ENCODE measurements at places on chromosomes 4 and X.

GRCh38 chr4:108224611-108225053 lies 55.9 kb upstream of the LEF1 start:
- DNase-seq, result no peak

- no peak for DNase-seq
These were observed at the start of gene TBC1D9 for GRCh38 chr4:140756319-140757231. Gene TBC1D9, minus strand, starts transcription at chr4:140756385. Its CDS starts 340 bp downstream, at chr4:140756045.

- DNase-seq, result no peak
These were observed 598.1 kb upstream of the MAGEB2 start for GRCh38 chrX:29617276-29617675.

DNA sequence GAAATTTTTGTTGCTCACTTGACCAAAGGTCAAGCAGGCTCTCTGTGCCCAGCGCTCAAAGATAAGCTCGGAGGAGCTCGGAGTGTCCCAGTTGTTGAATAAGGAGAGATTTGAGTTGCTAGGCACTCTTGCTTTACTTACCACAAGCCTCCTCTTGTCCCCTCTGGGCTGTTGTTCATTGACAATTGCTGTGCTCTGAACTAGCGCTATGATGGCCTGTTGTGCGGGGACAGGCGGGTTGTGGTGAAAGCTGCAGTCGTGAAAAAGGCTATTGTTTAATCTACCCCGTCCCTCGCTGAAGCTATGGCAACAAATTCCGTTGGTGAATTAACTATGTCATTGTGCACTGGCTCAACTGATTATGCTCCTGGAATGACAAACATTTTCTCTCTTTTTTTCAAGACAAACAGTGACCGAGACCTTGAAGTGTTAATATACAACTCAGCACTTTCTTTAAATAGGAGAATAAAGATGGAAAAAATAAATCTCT lies 21.0 kb upstream of the POLA1 start:
- DNase-seq, result no peak

- DNase-seq, result no peak
These were observed 3.3 kb upstream of the LRAT start for GRCh38 chr4:154740462-154740861.

DNA sequence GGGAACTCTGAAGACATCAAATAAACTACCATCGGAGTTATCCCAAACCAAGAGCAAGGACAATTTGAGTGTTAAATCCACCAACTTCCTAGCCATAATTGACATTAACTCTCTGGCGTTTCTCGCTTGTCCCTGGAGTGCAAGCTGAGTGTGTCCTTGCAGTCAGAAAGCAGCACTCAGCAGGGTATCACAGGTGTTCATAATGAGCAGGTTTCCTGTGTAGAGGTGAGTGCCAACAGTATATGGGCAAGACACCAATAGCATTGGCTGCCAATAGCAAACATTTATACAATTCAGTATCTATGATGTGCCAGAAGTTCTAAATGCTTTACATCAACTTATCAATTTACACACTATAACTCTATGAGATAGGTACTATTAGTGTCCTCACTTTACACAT lies 11.2 kb downstream of the BLTP1 start:
- DNase-seq, result no peak

DNA sequence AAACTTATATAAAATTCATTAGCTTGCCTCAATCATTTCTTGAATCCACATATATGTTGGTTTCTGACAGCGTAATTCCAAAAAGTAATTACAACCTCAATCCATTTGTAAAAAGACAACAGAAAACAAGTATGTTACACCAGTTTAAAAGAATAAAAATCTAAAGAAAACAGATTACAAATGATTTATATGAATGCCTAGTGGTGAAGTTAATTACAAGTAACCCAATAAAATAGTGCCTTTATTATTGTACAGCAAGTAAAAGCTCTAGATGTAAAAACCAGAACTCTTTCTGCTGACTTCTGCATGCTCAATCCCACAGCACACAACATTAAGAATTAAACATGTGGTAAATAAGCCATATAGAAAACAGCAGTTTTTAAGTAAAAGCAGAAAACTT lies 197.8 kb downstream of the MAB21L2 start:
- no peak for DNase-seq

- DNase-seq, result no peak
These were observed 516.4 kb upstream of the GRIA3 start for GRCh38 chrX:122667667-122668066.

GRCh38 chr4:152246659-152247058 lies 289.2 kb downstream of the FBXW7 start:
- DNase-seq, result no peak

DNA sequence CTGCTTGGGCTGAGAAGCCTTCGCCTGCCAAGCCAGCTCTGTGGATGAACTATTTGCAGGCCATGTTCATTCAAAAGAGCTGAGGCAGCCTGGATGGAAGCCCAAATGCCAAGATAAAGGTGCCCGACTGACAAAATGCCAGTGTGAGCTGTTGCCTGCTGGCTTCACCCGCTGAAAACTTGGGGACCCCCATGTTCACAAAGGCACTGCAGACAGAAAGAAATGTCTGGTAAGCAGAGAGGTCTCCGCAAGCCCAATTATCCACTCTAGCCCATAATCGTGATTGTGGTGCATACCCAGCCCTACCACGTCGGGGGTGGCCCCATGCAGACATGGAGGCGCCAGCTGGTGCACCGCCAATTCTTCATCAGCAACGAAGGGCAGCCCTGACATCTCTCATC lies 13.0 kb upstream of the SMIM20 start:
- DNase-seq, result no peak

GRCh38 chr4:4693258-4693657 lies 151.4 kb upstream of the STX18 start:
- DNase-seq, result no peak

DNA sequence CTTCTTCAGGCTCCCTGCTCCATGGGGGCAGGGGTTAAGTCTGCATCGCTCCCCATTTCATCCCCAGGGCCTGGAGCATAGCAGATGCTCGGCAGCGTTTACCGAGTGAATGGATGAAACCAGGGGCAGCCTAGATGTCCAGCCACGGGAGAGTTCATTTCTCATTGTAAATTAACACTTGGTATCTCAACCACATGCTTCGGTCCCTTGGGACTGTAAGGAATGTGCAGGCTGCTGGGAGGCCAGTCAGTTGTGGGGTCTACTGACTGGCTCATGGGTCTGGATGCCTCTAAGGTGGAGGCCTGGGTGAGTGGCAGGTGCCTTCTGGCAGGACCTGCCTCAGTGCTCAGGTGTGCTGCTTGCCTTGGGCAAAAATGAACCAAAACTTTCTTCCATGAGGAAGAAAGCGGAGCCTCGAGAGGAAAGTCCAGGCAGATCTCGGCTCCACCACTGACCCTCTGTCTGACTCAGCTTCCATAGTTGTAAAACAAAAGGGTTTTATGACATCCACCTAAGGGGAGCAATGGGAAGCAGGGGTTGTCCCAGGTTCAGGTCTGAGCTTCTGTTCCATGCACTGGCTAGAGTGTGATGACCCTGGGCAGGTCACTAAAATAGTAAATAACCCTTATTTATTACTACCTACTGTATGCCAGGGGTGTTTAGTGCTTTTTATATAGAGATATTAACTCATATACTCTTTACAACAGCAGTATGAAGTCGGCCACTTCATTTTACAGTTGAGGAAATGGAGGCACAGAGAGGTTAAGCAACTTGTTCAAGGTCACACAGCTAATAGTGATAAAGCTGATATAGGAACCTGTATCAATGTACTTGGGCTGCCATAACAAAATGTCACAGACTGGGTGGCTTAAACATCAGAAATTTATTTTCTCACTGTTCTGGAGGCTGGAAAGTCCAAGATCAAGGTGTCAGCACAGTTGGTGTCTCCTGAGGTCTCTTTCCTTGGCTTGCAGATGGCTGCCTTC lies 144.3 kb upstream of the STX18 start:
- no peak for DNase-seq

DNA sequence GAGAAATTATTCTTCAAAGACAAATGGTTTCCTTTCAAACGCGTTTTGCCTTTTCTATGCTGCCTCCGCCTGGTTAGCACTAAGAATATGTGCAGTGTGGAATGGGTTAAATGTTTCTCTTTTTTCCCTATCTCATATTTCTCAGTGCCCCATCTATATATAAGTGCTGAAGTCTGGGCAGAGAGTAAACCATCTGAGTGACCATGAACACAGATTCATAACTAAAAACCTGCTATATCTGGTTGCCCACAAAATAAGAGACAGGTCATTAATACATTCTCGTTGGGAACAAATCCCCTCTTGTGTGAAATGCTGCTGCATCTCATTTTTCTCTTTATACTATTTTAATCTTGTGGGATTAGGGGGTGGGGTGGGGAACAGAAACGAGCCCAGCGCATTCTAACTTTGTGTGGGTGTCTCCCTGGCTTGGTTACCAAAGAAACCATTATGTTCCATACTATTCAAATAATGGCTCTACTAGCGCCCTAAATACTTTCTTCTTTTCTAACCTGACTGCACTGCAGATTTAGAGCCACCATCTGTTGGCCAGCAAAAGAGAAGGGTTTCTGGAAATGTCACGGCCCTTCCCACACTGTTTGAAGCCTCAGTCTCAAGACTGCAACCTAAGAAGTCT lies 42.2 kb upstream of the PTCHD1 start:
- no peak for DNase-seq

DNA sequence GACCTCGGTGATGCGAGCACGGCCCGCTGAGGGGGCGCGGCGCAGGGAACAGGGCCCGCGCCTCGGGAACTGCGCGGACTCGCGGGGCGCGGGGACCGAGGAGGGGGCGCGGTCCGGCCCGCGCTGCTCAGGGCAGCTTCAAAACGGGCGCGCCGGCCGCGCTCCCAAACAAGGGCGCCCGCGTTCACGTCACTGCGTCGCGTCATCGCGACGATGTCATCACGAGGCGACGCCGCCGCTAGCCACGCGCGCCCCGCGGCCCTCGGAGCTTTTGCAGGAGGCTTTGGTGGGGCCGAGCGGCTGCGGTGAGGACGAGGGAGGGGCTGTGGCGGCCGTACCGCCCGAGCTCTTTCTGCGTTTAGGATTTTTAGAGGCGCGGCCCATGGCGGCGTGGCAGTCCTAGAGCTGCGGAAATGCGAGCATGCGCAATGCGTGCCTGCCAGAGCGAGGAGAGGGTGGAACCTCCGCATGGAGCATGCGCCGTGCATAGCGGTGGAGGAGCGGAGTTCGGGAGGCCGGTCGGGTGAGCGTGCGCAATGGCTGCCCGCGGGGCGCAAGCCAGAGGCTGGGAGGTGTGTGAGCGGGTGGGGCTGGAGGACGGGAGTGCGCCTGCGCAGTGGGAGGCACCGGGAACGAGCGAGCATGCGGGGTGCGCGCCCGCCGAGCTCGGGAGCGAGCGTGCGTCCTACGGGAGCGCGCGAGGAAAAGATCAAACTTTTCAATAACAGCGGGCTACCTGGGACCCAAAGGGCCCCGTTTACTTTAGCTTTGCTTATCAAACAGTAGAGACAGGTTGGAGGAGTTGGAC lies at the start of gene PPP2R3B:
PPP2R3B (minus strand) TSS at position 140 of the 808 bp plus-strand sequence. CDS start 216 bp downstream, outside the sequence.
- peak; percentile 99 for DNase-seq

DNA sequence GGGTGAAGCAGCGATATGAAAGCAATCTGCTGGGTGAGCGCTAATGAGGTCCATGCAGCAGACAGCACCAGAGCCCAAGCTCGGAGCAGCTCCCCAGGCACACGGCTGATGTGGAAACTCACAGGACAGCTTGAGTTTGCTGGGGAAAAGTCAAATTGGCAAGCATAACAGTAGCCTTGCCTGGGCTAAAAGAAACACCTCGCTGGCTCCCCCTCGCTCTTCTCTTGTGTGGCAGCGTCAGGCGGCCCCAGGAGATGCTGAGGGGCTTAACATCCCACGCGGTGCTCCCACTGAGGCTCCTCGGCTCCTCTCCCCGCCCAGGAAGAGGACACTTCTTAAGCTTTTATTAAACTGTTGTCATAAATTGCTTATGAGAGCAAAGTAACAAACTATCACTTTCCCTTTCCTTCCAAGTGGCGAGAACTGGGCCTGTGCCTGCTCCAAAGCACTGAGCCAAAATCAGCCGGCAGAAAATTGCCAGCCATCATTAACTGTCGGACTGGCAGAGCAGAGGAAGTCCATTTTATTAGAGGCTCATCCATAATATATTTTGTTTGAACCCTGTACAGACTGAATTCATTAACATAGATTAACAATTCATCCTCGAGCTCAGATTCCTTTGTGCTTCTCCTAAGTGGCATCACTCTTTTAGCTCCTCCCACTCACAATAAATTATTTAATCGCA lies 111.4 kb downstream of the TSPAN5 start:
- no peak for DNase-seq

GRCh38 chr4:56657128-56657527 lies 24.0 kb downstream of the HOPX start:
- DNase-seq, result no peak

GRCh38 chr4:78424461-78424860 lies 127.1 kb upstream of the ANXA3 start:
- DNase-seq, result no peak

DNA sequence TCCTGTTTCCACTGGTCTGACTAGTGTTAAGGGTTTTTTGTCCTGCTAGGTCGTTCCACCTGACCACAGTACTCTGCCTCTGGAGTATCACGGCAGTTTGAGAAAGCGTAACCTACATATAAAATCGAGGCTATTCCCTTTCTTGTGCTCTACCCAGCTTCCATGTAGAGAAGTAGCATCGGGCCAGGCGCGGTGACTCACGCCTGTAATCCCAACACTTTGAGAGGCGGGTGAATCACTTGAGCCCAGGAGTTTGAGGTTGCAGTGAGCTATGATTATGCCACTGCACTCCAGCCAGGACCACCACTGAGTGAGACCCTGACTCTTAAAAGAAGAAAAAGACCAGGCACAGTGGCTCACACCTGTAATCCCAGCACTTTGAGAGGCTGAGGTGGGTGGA lies 7.5 kb downstream of the PPEF1 start:
- DNase-seq, result no peak

GRCh38 chrX:66680451-66680850 lies 41.6 kb upstream of the EDA2R start:
- DNase-seq, result no peak

- no peak for DNase-seq
These were observed 115.0 kb upstream of the TLL1 start for GRCh38 chr4:165758086-165758485.

- DNase-seq, result no peak
These were observed 488.8 kb upstream of the CPEB2 start for GRCh38 chr4:14513471-14513870.

- no peak for DNase-seq
These were observed 160.2 kb upstream of the ZC4H2 start for GRCh38 chrX:65136424-65136823.

- no peak for DNase-seq
These were observed 46.0 kb downstream of the PCGF3 start for GRCh38 chr4:751676-752075.
